Activated CD8-positive, alpha-beta T cell treated with anti-CD3 and anti-CD28 coated beads, Interleukin-2, amount 10 ng/mL, durations not matched to agents 7 days and 5 days (primary cell): ENCODE measurements at places on chromosomes 2 and 18. TPM values are rescaled to one million over a fixed set of nuclear protein-coding genes. Genes with fewer than 3 reads are reported as not detected.

DNA sequence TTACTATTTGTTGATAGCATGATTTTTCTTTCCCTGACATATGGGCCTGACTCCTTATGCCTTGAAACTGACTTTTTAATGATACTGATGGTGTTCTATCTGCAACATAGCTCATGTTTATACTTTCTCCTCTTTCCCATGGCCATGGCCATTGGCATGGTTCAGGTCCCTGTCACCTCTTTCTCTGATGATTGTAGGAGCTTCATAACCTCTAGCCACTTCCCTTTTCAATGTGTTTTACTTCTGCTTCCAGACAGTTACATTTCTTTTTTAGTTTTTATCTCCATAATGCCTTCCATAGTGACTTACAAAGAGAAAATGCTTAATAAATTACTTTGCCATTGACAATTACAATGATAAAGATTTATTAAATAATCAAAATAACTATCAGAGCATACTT is 177.9 kb upstream of the SETBP1 start:
- H3K4me1 ChIP-seq, result peaks cover 31% of the 10 kb centered on the region
- no peak for DNase-seq
- no peaks in the 10 kb centered on the region for H3K27me3 ChIP-seq
- no peak overlapping the region for H3K27ac ChIP-seq
- peaks cover 10% of the 10 kb centered on the region for H3K36me3 ChIP-seq
- H3K4me3 ChIP-seq, result no peak overlapping the region

DNA sequence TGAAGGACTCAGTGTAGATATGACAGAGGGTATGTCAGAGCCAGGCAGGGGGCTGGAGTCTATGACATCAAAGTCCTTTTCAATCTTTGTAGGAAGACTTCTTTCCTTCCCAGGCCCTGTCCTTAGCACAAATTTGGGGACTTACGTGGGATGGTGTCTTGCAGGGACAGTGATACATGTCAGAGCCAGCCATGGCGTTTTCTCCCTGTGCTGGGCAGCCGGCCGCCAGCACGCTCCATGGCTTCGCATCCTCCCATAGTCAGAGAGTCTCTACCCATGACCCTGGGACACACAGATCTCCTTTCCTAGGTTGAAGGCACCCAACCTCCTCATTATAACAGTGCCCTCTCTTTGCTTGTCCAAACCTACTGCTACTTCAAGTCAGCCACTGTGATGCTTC is 156.9 kb upstream of the MYCN start:
- H3K27ac ChIP-seq, result no peak overlapping the region
- H3K4me3 ChIP-seq, result no peak overlapping the region
- H3K4me1 ChIP-seq, result no peaks in the 10 kb centered on the region
- no peak for DNase-seq

- no peak for DNase-seq
- H3K27ac ChIP-seq, result no peak overlapping the region
- H3K4me1 ChIP-seq, result peaks cover 14% of the 10 kb centered on the region
Observed at GRCh38 chr18:31656754-31657153, 27.6 kb downstream of the B4GALT6 start.

GRCh38 chr2:230974096-230974913 is 21.6 kb upstream of the SPATA3 start:
- H3K4me3 ChIP-seq, result peak overlapping the region; percentile 51
- H3K36me3 ChIP-seq, result peaks cover 5% of the 10 kb centered on the region
- H3K4me1 ChIP-seq, result peaks cover 74% of the 10 kb centered on the region
- peak overlapping the region; percentile 88 for H3K27ac ChIP-seq

GRCh38 chr2:42754021-42754775 is 9.7 kb downstream of the OXER1 start:
- no peaks in the 10 kb centered on the region for H3K27me3 ChIP-seq
- H3K4me1 ChIP-seq, result peaks cover 7% of the 10 kb centered on the region
- H3K36me3 ChIP-seq, result peaks cover 1% of the 10 kb centered on the region
- H3K4me3 ChIP-seq, result no peak overlapping the region
- no peak for DNase-seq

The OSBPL6 gene
- 0.24 TPM for total RNA-seq

- H3K27me3 ChIP-seq, result peaks cover 2% of the 10 kb centered on the region
- H3K4me3 ChIP-seq, result no peak overlapping the region
- H3K36me3 ChIP-seq, result no peaks in the 10 kb centered on the region
- no peak overlapping the region for H3K27ac ChIP-seq
- DNase-seq, result no peak
- no peaks in the 10 kb centered on the region for H3K4me1 ChIP-seq
Observed at GRCh38 chr18:61459896-61460648, 126.8 kb downstream of the CDH20 start.

The MYO7B gene
- total RNA-seq, result 1.2 TPM

The STARD6 gene
- not detected for total RNA-seq

- H3K27ac ChIP-seq, result no peak overlapping the region
- H3K36me3 ChIP-seq, result no peaks in the 10 kb centered on the region
- no peak for DNase-seq
- no peak overlapping the region for H3K4me3 ChIP-seq
- no peaks in the 10 kb centered on the region for H3K27me3 ChIP-seq
- H3K4me1 ChIP-seq, result no peaks in the 10 kb centered on the region
Observed at GRCh38 chr2:197628043-197628500, 47.3 kb downstream of the RFTN2 start.
